ENCODE measurements at places on chromosomes 1 and 21.

- no peak for DNase-seq
Observed at GRCh38 chr1:176157995-176158394, 49.1 kb downstream of the COP1 start.

DNA sequence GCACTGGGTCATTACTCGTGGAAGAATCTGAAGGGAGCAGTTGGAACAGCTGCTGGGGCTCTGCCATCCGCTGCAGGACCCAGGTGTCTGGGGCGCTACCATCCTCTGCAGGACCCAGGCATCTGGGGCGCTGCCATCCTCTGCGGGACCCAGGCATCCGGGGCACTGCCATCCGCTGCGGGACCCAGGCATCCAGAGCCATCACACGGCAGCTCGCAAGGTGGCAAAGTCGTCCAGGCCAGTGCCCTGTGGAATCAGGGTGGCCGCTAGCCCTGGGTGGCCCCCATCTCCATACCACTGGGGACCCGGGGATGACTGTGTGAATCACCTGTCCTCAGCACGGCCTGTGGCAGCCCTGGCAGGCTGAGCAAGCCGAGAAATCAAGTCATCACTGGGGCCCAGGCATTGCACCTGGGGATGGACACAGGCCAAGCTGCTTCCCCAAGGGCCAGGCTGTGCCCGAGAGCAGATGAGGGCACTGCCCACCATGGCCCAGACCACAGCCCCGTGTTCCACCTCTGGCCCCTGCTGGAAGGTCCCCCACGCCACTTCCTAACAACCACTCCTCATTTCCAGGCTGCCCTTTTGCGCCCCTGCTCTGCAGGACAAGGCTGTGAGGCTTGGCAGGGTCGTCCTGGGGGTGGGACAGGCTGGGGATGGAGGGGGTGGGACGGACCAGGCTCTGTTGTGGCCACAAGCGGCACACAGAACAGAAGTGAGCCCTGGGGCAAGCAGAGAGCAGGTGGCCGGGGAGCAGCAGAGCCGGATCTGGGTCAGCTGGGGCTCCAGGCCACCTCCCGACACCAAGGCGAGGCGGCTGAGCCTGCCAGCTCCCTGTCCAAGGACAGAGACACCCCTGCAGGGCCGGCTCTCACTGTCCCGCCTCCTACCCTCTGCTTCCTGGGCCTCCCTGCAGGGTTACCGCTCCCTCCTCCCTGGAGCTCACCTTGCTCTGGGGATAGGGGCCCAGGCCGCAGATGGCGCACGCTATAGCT is 12.7 kb downstream of the GABRD start:
- DNase-seq: no peak

- DNase-seq: no peak
Observed at GRCh38 chr1:42938645-42939615, 19.7 kb downstream of the SLC2A1 start.

- no peak for DNase-seq
Observed at GRCh38 chr1:201543871-201544642, 5.1 kb downstream of the NAV1 start.

DNA sequence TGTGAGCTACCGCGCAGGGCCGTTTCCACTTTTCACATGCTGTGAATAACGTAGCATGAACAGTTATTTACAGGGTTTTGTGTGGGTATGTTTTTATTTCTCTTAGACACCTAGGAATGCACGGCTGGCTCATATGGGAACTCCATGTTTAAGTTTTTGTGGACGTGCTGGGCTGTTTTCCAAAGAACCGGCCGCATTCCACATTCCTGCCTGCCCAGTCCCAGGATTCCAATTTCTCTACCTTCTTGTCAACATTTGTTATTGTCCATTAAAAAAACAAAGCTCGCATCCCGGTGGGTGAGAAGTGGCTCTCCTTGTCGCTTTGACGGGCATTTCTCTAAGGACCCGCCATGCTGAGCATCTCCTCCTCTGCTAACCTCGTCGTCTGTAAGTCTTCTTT is 47.1 kb upstream of the LRRC3 start:
- DNase-seq: no peak

DNA sequence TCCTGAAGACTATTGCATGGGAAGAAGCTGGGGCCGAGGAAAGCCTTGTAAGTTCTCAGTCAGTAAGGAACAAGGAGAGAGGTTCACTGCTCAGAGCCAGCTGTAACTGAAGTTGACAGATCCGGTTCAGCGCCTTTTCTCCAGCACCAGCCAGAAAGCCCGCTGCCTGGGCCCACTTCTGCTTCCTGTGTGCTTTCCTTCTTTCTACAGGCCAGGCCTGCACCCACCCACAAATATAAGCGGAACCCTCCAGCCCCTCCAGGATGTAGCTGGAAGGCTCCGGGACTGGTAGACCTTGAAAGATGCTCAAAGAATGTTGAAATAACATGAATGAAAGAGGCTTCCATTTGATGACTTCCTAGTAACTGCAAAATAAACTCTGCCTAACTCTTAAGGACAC is 38.8 kb downstream of the PARP1 start:
- peak; percentile 42 for DNase-seq

GRCh38 chr1:220378571-220379302 is 106.5 kb upstream of the RAB3GAP2 start:
- DNase-seq: no peak

DNA sequence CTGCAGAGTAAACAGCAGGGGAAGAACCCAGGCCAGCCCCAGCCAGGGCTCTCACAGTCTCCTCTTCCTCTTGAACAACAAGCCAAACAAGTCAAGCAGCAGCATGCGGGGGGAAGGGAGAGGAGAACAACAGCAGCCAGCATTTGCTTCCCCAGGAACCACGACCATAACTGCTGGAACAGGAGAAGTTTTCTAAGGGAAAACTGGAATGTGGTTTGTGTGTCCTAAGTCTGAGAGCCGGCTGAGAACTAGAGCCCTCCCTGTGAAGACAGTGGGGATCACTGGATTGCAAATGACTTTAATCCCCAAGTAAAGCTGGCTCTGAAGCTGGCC is 48.2 kb downstream of the COQ8A start:
- DNase-seq: no peak
